ENCODE measurements at places on chromosomes 7 and 10. TPM values are rescaled to one million over a fixed set of nuclear protein-coding genes. Genes with fewer than 3 reads are reported as not detected.

AOC1 gene
- total RNA-seq = under 0.01 TPM

PFKFB3 gene
- 9.9 TPM for total RNA-seq

STRIP2 gene
- total RNA-seq = 5.2 TPM

AUTS2 gene
- 43.3 TPM for total RNA-seq

FXYD4 gene
- total RNA-seq = not detected

MNX1 gene
- total RNA-seq = not detected

AKR1B1 gene
- total RNA-seq = 49.1 TPM

FAM241B gene
- not detected for total RNA-seq

PLAU gene
- 21.4 TPM for total RNA-seq

PALD1 gene
- 15.7 TPM for total RNA-seq

GJD4 gene
- total RNA-seq = 2.1 TPM

GCK gene
- total RNA-seq = 2.1 TPM
